Ureter (tissue), 1 donor: ENCODE measurements at places on chromosomes 4 and X. TPM values are rescaled to one million over a fixed set of nuclear protein-coding genes. Genes with fewer than 3 reads are reported as not detected.

Gene SSX2
- total RNA-seq, result not detected

Gene YY2
- 3.1 TPM for total RNA-seq

Gene GPC4
- total RNA-seq, result 8.0 TPM

- no peak for DNase-seq
Measured at GRCh38 chr4:113957956-113958355, 21.5 kb downstream of the ARSJ start.

- DNase-seq, result no peak
Measured at GRCh38 chrX:154804261-154804956, 876 bp downstream of the MPP1 start.

GRCh38 chr4:185212581-185212980 is 3.2 kb downstream of the SNX25 start:
- no peak for DNase-seq

- no peak for DNase-seq
Measured at GRCh38 chrX:67725471-67725870, 181.7 kb downstream of the AR start.

Gene TLR10
- total RNA-seq, result 0.10 TPM

Gene SLIT2
- total RNA-seq, result 38.1 TPM
